ENCODE measurements at places on chromosomes 16 and 17.
A peak's percentile ranks its signal among the peaks of the same experiment; 100 is the strongest.

GRCh38 chr17:65457635-65458257 is 103.7 kb downstream of the AXIN2 start:
- no peak for DNase-seq

DNA sequence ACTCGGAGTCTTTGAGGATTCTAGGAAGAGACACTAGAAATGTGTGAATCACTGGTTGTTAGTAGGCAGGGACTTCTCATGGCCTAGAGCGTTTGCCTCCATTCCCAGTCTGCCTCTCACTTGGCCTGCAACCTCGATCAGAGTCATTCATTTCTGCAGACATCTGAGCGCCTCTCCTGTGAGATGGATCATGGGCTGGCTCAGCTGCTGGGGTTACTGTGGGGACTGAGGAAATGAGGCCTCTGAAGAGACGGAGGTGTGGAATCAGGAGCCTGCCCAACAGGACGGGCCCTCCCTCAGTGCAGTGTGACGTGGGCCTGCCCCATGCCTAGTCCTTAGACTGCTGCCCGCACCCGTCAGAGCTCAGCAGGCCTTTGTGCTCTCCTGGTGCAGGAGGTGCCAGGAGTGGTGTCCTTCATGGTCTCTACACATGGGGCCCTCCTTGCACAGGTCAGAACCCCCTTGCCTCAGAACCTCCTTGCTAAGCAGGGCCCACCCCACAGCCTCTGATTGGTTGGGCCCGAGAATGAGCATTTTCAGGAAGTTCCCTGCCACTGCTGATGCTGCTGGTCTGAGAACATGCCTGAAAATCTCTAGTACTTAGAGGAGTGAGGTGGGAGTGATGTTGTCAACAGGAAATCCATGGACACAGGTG is 99.4 kb downstream of the NPIPB11 start:
- DNase-seq: no peak

GRCh38 chr16:81671738-81672597 is 107.1 kb upstream of the PLCG2 start:
- no peak for DNase-seq

DNA sequence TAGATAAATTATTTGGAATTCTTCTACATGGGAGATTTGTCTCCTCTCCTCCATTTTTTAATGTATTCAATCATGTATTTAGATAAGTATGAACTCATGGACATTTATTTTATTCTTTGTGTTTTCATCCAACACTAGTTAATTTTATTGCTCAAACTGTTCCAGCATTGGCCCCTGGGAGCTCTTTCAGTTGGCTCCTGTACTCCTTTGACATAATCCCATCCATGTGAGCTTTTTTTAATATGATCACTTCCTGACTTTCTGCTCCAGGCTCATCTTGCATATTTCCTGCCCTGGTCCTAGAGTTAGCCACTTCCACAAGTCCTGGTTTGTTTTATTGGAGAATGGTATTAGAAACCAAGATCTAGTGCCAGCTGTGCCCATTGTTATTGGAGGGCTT is 419.0 kb upstream of the CDH11 start:
- no peak for DNase-seq

DNA sequence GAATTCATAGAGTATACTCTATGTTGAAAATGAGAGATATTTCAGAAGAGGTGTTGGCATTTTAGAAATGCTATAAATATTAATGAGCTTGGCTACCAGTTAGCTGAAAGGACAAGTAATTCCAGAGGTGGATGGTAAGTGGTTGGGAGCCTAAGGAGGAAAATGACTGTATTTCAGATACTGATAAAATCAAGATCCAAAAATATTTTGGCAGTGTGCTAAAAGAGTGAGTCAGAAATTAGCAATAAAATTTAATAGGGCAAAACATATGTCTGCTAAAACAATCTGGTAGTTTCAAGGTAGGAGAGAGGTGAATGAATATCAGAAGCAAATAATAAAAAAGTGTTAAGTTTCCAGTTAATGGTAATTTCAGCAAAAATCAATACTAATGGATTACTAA is 1287.9 kb downstream of the CDH8 start:
- DNase-seq: no peak

DNA sequence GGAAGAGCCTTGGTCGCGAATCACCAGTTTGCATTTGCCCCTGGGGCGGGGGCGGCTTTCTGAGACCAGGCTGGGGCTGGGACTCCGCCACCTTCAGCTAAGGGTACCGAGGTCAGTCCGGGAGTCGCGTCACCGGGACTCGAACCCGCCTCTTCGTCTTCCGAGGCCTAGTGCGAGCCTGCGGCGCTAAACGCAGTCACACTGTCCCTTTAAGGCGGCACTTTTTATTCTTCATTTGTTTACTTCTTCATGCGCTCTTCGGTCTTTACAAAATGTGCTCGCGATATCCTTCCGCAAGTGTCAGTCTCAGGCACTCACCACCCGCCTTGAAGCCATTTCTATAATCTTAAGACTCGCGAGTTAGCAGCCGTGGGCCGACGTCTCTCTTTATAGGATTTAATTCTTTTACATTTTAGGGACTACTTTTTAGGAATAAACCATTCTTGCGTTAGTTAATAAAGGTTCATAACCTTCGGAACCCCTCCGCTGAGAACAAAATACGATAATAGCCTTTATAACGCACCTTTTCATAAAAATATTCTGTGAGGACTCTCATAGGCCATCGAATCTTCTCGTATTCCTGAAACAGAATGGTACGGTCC is 593 bp upstream of the HEXIM1 start:
- DNase-seq: peak; percentile 89

- DNase-seq: no peak
Observed at GRCh38 chr16:65468133-65468532, 346.3 kb upstream of the CDH11 start.

DNA sequence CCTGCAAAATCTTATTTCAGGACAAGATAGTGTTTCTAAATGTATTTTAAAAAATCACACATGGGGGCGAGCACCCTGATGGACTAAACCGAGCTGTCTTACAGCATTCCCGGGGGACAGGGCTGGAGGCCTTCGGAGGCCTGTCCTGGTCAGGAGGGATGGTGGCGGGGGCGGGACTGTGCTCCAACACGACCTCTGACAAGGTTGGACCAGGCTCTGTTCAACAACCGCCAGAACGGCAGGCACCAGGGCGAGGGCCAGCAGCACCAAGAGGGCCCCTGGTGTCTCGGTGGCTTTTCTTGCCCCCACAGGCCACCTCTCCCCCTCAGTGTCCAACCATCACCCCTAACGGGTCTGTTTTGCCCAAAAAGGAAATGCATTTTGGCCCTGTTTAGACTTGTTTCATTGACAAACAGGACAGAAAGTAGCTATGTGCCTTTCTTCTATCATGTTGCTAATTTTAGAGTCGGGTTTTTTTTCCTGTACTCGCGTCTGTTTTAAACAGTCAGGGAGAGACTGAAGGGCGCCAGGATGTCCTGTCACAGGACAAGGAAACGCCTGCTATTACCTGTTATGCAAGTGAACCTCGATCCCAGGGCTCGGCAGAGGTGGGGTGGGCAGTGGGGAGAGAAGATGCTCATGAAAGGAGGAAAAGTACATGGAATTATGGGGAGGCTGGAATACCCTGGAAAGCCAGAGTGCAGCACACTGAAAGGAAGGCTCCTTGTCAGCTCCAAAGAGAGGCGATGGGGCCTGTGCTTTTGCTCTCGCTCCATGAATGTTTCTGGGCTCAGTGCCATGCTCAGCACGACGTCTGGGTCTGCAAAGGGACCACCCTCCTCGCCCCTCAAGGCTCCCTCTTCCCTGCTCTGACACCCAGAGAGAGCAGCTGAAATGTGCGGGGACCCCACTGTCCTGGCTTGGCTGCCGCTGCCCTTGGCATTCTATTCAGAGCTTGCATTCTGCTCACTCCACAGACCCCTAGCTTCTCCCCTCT is 11.9 kb downstream of the TMEM204 start:
- no peak for DNase-seq

GRCh38 chr17:8921147-8921546 is 44.4 kb downstream of the PIK3R5 start:
- DNase-seq: no peak

DNA sequence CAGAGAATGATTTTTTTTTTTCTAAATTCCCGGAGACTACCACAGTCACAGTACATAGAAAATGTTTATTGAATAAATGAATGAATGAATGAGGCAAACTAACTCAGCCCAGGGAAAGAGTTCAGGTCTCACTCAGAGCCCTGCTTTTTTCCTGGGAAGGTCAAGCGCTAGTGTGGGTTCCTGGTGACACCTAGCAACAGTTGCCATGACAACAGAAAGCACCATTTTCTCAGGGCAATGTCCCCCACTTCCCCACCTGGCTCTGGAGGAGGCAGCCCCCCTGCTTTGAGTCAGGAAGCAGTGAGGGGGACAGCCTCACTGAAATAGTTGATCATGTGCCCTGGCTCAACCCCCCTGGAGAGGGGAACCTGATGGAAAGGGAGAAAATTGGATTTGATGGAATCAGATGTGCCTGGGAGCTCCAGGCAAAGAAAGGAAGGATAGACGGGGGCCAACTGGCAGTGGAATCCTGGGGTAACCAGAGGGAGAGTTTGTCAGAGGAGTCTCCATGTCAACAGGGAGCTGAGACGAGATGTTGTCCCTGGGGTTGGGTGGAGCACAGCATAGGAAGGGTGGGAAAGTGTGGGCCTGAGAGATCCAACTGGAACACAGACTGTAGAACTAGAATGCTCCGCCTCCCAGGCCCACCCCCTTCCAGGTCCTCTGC is 242.2 kb upstream of the CCL2 start:
- DNase-seq: no peak

DNA sequence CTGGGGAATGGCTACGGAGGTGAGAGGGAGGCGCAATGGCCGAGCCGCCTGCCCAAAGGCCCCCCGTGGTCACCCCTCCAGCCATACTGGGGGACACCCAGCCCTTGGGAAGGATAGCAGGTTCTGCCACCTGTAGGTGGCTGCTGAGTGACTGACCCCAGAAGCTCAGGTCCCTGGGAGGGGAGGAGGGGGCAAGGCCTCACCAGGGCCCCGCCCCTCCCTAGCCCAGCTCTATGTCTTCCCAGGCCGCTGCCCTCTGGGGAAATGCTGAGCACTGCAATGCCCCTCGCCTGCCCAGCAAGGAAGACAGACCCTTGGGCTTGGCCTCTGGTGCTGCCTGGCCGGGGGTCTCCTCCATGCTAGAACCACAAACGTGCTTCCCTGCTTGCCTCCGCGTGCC is 11.4 kb upstream of the CLDN9 start:
- DNase-seq: no peak

DNA sequence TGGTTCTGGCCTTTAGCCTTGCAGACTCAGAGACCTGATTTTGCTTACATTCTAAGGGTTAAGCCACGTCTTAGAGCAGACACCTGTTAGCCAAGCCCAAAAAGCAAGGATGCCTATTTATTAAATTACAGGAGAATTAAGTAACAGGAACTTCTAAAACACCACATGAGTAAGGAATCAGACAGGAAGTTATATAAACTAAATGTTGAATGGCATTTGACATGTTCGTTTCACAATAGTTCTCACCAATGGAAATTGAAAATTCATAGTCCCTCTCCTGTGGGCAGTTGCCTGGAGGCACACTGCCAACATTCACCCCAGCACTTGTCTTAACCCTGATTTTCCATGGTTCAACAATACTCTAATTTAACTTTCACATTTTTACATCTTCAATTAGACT is 9.0 kb downstream of the KRTAP9-7 start:
- no peak for DNase-seq

DNA sequence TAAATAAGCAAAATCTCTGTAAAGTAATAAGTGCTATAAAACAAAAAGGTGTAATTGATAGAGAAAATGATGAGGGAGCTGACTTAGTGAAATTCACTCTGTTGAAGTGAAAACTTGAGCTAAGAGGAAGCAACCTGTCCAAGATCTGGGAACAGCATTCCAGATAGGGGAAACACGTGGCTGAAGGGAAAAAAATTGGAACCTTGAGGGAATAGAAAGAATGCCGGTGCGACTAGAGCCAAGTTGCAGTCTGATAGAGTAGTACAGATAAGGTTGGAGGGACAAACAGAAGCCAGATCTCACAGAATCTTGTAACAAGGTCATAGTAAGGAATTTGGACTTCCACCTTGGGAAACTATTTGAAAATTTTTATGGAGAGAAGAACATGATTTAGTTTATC is 623 bp upstream of the DDX52 start:
- no peak for DNase-seq

- DNase-seq: no peak
Observed at GRCh38 chr17:16466407-16466806, 25.6 kb downstream of the LRRC75A start.

DNA sequence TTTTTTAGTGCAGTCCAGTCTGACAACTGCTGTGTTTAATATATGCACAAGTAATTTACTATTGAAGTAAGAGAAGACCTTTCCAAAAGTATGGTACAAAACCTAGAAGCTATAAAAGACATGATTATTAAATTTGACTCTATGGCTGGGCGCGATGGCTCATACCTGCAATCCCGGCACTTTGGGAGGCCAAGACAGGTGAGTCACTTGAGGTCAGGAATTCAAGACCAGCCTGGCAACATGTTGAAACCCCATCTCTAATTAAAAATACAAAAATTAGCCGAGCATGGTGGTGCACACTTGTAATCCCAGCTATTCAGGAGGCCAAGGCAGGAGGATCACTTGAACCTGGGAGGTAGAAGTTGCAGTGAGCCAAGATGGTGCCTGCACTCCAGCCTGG is 41.4 kb upstream of the VWA3A start:
- no peak for DNase-seq

- no peak for DNase-seq
Observed at GRCh38 chr17:77856551-77857305, 101.8 kb upstream of the TNRC6C start.

GRCh38 chr17:66675273-66675990 is 159.5 kb upstream of the CACNG5 start:
- DNase-seq: no peak

DNA sequence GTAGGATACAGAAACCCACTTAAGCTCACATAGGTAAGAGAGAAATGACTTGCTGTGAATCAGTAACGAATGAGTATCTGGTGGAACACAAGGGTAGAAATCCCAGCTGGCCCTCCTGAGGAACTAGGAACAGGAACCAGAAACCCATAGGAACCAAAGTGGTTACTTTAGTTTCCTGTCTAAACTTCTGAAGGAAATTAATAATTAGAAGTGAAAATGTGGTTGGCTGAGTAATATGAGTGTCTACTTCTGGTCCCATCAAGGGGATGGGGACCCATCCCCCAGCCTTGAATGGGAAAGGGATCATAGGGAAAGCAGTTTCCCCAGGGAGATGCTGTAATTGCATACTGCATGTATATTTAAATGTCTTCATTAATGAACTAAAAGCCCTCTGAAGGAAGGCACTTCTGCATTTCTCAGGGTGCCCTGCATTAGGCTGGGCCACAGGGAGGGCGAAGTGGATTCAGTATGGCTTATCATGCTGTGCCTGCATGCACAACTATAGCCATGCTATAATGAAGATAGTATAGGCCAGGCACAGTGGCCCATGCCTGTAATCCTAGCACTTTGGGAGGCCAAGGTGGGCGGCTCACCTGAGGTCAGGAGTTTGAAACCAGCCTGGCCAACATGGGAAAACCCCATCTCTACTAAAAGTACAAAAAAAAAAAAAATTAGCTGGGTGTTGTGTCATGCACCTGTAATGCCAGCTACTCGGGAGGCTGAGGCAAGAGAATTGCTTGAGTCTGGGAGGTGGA is 45.6 kb downstream of the CYB5B start:
- no peak for DNase-seq

GRCh38 chr16:87794485-87795078 is 28.8 kb upstream of the KLHDC4 start:
- DNase-seq: no peak

- no peak for DNase-seq
Observed at GRCh38 chr17:43469145-43469544, 14.6 kb upstream of the DHX8 start.

- no peak for DNase-seq
Observed at GRCh38 chr17:53516636-53517035, 306.1 kb upstream of the KIF2B start.

Data from ovary (tissue), 10 donors.